Stimulated activated CD4-positive, alpha-beta T cell treated with anti-CD3 and anti-CD28 coated beads, Interleukin-15, amount 100 ng/mL, for 1 hour (primary cell): ENCODE measurements at places on chromosomes 2 and 18.

GRCh38 chr2:232276084-232276732 lies 102.3 kb upstream of the ALPP start:
- DNase-seq, result no peak

DNA sequence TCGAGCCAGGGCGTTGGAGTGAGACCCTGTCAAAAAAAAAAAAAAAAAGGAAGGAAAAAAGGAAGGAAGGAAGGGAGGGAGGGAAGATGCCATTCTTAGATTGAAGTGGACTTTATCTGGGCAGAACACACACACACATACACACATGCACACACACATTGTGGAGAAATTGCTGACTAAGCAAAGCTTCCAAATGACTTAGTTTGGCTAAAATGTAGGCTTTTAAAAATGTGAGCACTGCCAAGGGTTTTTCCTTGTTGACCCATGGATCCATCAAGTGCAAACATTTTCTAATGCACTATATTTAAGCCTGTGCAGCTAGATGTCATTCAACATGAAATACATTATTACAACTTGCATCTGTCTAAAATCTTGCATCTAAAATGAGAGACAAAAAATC lies 564 bp upstream of the TTR start:
- no peak for DNase-seq

GRCh38 chr2:188207554-188207953 lies 84.1 kb upstream of the GULP1 start:
- no peak for DNase-seq

DNA sequence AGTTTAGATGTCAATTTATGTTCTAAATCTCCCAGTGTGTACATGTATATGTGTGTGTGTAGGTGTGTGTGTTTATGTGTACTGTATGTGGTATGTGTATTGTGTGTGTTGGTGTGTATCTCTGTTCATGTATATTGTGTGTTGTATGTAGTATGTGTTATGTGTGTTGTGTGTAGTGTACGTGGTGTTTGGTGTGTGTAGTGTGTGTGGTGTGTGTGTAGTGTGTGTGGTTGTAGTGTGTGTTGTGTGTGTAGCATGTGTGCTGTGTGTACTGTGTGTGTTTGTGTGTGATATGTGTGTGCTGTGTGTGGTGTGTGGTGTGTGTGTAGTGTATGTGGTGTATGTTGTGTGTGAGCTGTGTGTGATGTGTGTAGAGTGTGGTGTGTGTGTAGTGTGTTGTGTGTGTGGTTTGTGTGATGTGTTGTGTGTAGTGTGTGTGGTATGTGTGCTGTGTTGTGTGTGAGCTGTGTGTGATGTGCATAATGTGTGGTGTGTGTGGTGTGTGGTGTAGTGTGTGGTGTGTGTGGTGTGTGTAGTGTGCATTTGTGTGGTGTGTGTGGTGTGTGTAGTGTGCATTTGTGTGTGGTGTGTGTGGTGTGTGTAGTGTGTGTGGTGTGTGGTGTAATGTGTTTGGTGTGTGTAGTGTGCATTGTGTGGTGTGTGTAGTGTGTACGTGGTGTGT lies 5.2 kb upstream of the RTP5 start:
- DNase-seq, result no peak

- DNase-seq, result no peak
Observed at GRCh38 chr18:23740105-23740830, 51.0 kb downstream of the LAMA3 start.

GRCh38 chr2:206535260-206535986 lies 92.1 kb downstream of the ADAM23 start:
- DNase-seq, result no peak

- no peak for DNase-seq
Observed at GRCh38 chr2:176117823-176118371, 1.3 kb downstream of the HOXD10 start.

GRCh38 chr18:7856116-7856515 lies 289.0 kb downstream of the PTPRM start:
- DNase-seq, result no peak

DNA sequence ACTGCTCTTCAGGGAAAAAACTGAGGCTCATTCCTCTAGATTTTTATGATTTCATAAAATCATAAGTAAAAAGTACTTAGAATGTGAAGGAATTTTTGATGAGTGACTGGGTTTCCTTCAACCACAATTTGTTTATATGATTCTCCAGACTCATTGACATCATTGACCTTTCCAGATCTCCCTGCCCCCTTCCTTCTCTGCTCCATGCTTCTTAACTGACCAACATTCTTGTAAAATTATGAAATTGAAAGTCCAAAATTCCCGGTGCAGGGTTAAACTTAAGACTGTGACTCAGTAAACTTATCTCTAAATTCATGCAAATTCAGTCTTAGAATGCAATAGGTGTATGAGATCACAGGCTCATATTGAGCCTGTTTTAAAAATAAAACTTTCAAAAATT lies 648.9 kb downstream of the TDRD15 start:
- DNase-seq, result no peak

DNA sequence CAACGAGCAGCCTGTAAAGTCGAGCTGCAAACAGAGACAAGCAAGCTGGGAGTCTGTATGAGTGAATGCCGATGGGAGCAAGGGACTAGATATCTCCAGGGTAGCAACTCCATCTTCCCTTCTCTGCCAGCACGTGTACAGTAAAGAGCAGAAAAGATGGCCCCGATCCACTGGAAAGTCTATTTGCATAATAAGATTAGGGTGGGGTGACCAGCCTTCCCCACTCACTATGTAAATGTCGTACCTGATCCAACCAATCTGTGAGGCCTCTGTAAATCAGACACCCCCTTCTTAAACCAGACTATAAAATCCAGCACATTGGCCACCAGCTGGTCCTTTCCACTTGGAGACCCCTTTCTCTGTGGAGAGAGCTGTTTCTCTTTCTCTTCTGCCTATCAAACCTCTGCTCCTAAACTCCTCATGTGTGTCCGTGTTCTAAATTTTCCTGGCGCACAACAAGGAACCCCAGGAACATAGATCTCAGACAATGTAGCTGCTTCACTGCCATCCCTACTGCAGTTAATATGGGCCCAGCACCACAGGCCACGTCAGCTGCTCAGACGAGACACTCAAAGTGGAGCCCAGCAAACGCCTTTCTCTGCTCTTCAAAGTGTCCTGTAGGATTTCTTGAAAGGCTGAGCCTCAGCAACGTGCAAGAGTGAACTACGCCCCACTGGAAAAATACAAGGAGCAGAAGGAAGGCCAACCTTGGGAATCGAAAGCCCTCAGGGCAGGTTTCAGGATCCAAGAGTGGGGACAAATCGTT lies 26.1 kb downstream of the DIPK1C start:
- no peak for DNase-seq

DNA sequence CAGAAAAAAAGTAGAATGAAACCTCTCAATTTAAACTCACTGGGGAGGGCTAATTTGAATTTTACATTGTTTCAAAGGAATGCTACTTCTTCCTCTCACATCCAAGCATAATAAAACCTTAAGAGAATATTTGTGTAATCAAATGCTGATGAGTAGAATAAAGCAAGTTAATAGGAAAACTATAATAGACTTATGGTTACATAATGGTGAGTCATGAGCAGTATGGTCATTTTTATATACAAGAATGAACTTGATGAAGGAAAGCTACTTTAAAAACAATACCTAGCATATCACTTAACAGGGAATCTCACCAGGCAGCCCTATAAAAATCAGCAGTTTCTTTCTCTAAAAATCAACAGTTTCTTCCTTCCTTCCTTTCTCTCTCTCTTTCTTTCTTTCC lies 80.3 kb downstream of the VSNL1 start:
- no peak for DNase-seq

DNA sequence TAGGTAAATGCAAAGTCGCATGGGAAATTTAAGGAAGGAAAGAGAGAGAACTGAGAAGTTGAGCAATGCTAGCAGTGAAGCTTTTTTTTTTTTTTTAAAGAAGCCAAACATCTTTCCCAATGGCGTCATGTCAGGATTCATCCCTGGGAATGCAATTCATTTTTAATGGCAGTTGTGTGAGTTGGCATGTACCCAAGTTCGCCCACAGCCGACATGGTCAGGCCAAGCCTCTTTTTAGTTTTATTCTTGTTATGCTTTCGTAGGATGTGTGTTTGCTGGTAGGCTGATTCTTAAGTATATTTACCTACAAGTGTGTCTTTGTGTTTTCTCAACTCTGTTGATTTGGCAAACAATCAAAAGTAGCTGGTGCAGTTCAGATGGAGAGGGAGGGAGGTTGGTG lies 127.6 kb upstream of the ITGA6 start:
- DNase-seq, result no peak

GRCh38 chr2:21379140-21379539 lies 255.4 kb downstream of the TDRD15 start:
- DNase-seq, result no peak

DNA sequence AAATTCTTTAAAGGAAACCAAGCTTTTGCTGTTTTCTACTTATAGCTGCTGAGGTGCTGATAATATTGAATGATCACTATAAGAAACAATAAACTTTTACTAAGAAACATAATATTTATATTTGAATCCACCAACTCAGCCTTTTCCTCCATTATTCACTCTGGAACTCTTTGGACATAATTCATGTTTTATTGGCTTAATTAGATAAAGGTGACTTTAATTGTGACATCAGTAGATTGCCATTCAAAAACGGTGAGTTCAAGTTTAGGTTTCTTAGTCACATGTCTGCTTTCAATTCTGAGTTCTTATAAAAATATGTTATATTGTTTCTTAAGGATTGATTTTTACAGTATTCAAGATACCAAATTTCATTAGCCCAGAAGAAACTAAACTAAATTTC lies 24.0 kb downstream of the CCDC85A start:
- DNase-seq, result no peak

DNA sequence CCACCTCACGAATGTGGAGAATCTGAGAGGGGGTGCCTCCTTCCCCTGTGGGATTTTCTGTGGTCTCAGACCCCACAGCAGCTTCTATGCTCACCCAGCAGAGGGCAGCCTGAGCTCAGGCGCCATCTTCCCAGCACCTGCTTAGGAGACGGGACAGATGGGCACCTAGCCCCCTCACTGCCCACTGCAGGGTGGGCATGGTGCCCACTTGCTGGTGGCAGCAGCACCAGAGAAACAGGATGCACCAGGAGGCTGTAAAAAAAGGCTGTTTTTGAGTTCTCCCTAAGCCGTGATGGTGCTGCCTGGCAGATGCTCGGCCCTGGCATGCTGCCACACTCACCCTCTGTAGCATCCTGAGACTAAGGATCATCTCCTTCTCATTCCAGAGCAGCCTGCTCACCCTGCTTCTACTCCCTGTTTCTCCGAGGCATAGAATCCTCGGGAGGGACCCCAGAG lies 19.1 kb upstream of the SLC20A1 start:
- DNase-seq, result peak; percentile 46

GRCh38 chr2:83002706-83003105 lies 1456.4 kb downstream of the SUCLG1 start:
- no peak for DNase-seq

DNA sequence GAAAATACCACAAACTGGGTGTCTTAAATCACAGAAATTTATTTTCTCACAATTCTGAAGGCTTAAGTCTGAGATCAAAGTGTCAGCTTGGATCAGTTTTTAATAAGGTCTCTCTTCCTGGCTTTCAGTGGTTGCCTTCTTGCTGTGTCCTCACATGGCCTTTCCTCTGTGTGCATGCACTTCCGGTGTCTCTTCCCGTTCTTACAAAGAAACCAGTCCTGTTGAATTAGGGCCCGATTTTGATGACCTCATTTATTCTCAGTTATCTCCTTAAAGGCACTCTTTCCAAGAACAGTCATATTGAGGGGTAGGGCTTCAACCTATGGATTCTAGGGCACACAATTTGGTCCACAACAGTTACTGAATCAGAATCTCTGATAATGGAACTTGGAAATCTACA lies 5.4 kb upstream of the XIRP2 start:
- DNase-seq, result no peak

DNA sequence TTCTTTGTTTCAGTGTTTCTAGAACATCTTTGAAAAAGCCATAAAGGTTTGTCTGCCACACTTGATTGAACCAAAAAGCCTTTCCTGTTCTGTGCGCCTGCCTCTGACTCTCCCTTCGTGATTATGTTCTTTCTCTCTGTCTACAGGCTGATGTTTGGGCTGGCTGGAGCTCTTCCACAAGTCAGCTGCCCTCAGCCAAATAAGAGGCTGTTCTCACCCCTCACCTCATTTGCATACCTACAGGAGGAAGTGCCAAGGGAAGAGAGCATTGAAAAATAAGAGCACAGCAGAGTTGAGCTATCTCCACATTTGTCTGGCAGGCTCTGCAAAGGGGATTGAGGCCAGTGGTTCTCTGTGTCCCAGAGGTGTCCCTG lies 15.8 kb downstream of the INPP5D start:
- no peak for DNase-seq

GRCh38 chr2:88607416-88607815 lies 19.8 kb downstream of the EIF2AK3 start:
- no peak for DNase-seq

DNA sequence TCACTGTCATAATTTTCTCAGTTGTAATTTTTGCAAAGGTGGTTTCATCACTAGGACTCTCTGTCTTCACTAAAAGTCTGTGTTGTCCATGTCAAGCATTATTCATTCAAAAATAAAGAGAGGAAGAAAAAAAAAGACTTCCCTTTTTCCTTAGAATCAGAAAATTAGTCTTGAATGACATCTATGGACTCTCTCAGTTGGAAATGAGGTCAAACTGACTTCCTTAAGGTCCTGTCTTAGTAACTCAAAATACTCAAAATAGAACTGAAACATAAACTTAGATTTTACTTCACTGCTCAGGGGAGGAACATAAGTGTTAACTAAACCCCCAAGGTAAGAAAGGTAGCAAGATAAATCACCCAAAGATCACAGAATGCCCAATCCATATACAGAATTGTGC lies 2.2 kb upstream of the ZNF407 start:
- no peak for DNase-seq

DNA sequence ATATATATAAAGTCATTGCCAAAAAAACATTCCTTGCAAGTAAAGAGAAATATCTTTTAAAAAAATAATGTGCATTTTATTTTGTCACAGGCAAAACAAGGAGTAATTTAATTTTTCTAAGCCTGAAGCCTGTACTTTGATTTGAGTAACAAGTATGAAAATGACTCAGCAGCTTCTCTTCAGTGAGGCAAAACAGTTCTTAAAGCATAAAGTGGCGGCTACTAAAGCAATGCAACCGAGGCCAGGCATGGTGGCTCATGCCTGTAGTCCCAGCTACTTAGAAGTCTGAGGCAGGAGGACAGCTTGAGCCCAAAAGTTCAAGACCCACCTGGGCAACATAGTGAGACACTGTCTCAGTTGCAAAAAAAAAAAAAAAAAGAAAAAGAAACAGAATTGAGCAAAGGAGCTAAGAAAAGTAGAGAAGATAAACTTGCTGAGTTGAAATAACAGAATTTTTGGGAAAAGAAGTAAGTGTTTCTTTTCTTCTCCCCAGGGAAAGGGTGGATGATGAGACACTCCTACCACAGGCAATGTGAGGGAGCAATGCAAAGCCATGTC lies 29.6 kb downstream of the DOK1 start:
- no peak for DNase-seq

DNA sequence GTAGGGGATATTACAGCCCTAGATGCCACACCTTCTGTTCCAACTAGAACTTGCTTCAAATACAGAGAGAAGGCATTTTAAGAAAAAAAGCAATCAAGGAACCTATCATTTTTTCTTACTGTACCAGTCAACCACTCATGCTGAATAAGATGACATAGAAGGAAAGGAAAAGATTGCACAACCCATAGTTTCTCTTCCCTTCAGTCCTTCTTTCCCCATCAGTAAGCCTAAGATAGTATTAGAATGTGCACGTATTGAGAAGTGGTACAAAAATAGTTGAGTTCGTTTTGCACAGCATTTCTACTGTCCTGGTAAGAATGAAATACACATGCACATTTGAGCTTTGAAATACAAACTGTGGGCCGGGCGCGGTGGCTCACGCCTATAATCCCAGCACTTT lies 27.0 kb upstream of the HK2 start:
- no peak for DNase-seq
